ENCODE measurements at places on chromosomes 3 and 15.

- no peak overlapping the region for H3K27ac ChIP-seq
- H3K36me3 ChIP-seq = no peaks in the 10 kb centered on the region
- H3K4me3 ChIP-seq = no peak overlapping the region
- H3K4me1 ChIP-seq = no peaks in the 10 kb centered on the region
Observed at GRCh38 chr15:35288580-35288979, 203.5 kb upstream of the NANOGP8 start.

DNA sequence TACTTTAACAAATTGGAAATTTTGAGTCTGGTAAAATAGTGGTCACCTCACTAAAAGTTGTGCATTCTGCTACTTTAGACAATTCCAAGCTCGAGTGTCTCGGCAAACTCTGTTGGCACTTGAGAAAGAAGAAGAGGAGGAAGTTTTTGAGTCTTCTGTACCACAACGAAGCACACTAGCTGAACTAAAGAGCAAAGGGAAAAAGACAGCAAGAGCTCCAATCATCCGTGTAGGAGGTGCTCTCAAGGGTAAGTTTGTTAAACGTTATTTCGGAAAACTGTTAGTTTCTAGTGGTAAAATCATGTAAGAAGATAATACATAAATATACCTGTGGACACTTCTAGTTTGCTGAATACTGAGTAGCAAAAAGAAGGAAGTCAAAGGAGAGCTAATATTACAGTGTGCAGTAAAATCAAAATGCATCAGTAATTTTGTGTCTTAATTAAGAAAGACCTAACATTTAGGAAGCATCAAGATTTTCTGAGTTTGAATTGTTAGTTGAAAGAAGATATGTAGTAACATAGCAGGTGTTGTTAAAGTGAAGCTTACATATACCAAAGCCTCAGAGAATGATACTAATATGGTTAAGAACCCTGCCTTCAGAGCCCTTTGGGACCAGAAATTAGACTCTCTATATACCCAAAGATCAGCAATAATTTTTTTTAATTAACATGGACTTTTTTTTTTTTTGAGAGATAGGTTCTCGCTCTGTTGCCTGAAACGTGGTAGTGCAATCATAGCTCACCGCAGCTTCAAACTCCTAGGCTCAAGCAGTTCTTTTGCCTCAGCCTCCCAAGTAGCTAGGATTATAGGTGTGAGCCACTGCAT lies 23.0 kb downstream of the BUB1B start:
- no peak for DNase-seq
- no peaks in the 10 kb centered on the region for H3K27me3 ChIP-seq
- H3K36me3 ChIP-seq = peaks cover 48% of the 10 kb centered on the region
- peak overlapping the region; percentile 51 for H3K27ac ChIP-seq

GRCh38 chr3:23874359-23875112 lies 42.3 kb downstream of the NKIRAS1 start:
- no peaks in the 10 kb centered on the region for H3K27me3 ChIP-seq
- H3K4me1 ChIP-seq = peaks cover 7% of the 10 kb centered on the region
- no peak for DNase-seq
- H3K4me3 ChIP-seq = no peak overlapping the region

DNA sequence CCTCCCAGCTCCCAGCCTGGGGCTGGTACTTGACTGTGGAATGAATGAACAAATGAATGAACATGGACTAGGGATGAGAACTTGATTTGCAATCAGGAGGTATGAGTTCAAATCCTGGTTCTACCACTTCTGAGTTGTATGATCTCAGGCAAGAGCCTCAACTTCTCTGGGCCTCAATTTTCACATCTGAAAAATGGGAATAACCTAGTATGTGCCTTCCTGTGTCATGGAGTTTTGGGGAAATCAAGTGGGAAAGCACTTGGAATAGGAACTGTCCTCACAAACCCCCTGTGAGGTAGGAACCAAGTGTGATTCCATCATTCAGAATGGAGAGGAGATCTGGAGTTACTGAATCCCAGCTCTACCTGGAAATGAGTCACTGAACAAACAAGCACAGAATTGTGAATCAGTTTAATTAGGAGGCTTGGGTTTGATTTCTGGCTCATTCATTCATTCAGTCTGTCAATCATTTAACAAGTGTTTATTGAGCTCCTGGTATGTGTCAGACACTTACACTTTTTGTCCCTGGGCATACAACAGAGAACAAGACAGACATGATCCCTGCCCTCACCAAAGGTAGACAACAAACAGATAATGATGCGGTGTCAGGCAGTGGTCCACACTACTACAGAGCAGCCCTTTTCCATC lies 29.7 kb downstream of the DNASE1L3 start:
- no peaks in the 10 kb centered on the region for H3K27me3 ChIP-seq
- no peak for DNase-seq
- no peaks in the 10 kb centered on the region for H3K36me3 ChIP-seq
- H3K27ac ChIP-seq = no peak overlapping the region

All from activated T-cell treated with anti-CD3 and anti-CD28 coated beads, Interleukin-2, amount 50 U/mL, for 72 hours (primary cell).